Kasumi-1 (cell line): ENCODE measurements at places on chromosomes 2 and 18.
A peak's percentile ranks its signal among the peaks of the same experiment; 100 is the strongest.

DNA sequence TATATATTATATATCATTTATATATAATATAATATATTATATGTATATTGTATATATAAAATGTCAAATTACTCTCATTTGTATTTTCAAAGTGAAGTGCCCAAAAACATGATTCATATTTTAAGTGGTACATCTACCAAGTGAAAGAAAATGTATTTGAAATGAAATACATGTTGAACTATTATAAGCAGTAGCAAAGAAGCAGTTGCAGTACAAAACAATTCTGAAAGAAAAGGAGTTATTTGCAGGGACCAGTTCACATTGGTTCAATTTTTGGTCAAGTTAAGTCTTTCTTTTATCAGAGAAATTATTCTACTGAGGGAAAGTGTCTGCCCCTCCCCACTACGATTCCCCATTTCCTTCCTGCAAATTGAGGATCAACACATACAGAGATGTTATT, 51.9 kb downstream of the APLF start:
- DNase-seq: peak; percentile 30

- no peak for DNase-seq
Measured at GRCh38 chr2:38598991-38599295, 3.8 kb downstream of the HNRNPLL start.

GRCh38 chr2:9905413-9905812, 46.1 kb upstream of the GRHL1 start:
- no peak for DNase-seq

- no peak for DNase-seq
Measured at GRCh38 chr18:48944634-48945033, 6.1 kb downstream of the SMAD7 start.

GRCh38 chr2:99559075-99559662, 69.4 kb upstream of the REV1 start:
- peak; percentile 82 for DNase-seq

DNA sequence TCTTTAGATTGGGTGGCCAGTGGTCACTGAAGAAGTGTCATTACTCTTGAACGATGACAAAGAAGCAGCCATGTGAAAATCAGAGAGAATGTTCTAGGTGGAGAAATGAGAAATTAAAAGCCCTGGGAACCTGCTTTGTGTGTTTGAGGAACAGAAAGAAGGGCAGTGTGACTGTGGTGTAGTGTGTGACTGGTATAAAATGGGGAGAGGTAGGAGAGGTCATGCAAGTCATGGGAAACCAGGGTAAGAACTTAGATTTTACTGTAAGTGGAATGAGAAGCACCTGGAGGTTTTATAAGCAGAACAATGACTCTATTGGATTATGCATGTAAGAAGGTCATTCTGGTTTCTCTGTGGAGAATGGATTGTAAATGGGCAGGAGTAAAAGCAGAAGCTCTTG, 12.2 kb downstream of the ICOS start:
- no peak for DNase-seq

DNA sequence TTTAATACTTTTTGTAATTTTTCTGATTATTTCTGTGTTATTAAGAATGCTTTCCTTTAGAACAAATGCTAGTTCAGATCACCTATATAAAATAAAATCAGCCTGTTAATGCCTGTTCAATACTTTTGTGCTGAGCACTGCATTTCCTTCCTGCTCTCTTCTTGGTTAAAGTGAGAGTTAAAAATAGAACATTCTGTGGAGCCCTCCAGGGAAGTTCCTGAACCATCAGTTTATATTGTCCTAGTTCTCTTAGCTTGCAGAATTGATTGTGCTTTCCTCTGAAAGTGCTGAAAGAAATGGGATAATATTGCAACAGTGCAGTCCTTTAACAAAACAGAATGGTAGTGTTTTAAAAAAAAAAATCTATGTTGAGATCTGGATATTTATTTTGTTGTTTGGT, 74.6 kb upstream of the UBXN4 start:
- DNase-seq: peak; percentile 60

DNA sequence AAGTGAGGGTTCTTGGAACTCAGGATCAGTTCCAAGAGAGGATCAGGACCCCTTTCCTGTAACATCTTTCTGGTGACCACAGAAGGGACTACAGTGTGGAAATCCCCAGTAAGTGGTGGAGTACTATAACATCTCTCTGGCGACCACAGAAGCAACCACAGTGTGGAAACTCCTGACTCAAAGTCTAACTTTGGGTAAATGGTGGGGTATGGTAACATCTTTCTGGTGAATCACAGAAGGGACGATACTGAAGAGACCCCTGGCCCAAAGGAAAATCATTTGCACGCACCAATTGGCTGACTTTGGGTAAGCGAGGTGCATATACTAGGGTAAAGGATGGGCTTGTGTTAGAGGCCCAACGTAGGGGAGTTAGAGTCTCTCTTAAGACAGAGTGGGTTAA, 56.3 kb upstream of the GULP1 start:
- no peak for DNase-seq

DNA sequence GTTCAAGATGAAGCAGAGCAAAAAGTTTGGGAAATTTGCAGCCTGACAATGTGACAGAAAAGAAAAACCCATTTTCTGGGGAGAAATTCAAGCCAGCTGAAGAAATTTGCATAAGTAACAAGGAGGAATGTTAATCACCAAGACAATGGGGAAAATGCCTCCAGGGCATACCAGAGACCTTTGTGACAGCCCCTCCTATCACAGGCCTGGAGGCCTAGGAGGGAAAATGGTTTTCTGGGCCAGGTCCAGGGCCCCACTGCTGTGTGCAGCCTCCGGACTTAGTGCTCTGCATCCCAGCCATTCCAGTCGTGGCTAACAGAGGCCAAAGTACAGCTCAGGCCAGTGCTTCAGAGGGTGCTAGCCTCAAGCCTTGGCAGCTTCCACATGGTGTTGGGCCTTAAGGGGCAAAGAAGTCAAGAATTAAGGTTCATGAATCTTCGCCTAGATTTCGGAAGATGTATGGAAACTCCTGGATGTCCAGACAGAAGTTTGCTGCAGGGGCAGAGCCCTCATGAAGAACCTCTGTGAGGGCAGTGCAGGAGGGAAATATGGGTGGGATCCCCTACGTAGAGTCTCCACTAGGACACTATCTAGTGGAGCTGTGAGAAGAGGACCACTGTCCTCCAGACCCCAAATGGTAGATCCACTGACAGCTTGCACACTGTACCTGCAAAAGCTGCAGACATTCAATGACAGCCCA, 314.1 kb upstream of the TRIB2 start:
- DNase-seq: no peak

DNA sequence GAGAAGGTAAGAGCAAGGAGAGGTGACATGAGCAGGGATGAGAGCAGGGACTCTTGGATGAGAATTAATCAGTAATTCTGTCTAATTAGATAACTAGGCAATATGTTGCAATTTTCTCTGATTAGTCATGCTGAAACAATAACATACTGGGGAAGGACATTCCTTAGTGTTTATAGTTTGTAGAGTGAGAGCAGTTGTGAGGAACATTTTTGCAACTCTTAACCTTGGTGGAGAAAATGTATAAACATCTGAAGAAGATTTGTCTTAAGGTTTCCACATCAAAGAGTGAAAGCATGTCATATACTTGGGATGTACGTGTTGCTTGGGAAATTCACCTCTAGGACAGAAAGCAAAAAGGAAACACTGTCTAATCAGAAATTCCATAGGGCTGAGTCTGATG, 955.4 kb upstream of the FANCL start:
- no peak for DNase-seq

- DNase-seq: no peak
Measured at GRCh38 chr18:28768791-28769768, 592.1 kb upstream of the CDH2 start.

DNA sequence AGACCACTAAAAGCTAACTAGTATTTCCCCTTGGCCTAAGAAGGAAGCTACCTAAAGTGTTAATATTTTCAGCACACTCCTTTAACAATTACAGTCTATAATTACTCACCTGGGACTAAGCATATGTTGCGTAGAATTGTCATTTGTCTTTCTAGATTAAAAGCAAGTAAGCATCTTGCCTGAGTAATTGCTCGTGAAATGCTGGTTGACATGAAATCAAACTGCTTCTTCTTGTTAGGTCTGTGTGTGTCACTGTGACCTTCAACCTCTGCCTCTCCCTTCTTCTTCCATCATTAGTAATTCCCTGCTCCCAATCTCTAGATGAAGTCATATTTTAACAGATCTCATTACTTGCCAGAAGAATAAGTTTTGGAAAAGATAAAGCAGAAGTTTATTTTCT, 212.2 kb downstream of the XIRP2 start:
- no peak for DNase-seq

- DNase-seq: no peak
Measured at GRCh38 chr2:50551868-50552267, 480.1 kb downstream of the NRXN1 start.

GRCh38 chr2:235803028-235803427, 309.2 kb downstream of the AGAP1 start:
- no peak for DNase-seq

GRCh38 chr2:222523783-222524544, 99.6 kb downstream of the SGPP2 start:
- no peak for DNase-seq

DNA sequence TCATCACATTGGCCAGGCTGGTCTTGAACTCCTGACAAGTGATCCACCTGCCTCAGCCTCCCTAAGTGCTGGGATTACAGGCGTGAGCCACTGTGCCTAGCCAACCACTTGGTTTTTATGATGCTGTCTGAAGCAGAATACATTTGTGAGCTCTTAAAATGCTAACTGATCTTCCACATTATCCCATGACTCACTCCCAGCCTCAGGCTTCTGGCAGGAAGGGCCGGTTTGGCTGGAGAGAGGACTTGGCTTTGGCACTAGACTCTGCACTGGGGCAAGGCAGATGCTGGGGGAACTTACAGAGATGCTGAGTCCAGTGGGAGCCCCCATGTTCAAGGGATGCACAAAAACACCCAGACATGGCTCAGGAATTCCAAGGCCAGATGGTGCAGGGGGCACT, 40.5 kb upstream of the SH3BP4 start:
- no peak for DNase-seq

- DNase-seq: no peak
Measured at GRCh38 chr2:121400201-121400600, 115.2 kb upstream of the TFCP2L1 start.

- no peak for DNase-seq
Measured at GRCh38 chr18:51192696-51193095, 4.8 kb downstream of the MEX3C start.

- DNase-seq: peak; percentile 25
Measured at GRCh38 chr2:135043345-135043744, 3.9 kb downstream of the MAP3K19 start.

DNA sequence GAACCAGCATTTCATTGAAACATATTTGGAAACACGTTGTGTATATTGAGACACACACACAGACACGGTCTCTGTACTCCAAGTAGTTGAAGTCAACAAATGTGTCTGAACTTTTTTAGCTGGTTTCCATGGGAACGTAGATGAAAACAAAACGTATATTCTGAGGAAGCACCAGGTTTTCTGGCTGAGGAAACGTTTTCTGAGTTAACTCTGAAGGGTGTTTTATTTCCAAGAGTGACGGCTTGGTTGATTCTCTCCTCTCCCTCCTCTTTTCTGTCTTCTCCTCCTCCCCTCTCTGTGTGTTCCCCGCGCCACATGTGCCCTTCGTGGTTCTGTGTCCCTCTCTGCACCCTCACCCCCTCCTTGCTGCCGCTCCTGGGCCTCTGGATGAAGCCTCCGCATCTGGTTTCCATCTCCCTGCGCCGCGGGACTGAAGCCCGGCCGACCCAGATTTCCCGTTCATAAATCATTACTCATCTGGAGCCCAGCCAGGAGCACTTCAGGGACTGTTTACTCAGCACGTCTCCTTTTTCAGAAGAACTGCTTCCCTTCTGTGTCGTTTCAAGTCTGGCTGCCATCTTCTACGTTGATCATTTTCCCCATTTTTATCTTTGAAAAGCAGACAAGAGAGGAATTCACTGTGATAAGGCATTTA, 122.7 kb downstream of the COL6A3 start:
- no peak for DNase-seq

- no peak for DNase-seq
Measured at GRCh38 chr2:82752396-82752795, 1706.7 kb downstream of the SUCLG1 start.

DNA sequence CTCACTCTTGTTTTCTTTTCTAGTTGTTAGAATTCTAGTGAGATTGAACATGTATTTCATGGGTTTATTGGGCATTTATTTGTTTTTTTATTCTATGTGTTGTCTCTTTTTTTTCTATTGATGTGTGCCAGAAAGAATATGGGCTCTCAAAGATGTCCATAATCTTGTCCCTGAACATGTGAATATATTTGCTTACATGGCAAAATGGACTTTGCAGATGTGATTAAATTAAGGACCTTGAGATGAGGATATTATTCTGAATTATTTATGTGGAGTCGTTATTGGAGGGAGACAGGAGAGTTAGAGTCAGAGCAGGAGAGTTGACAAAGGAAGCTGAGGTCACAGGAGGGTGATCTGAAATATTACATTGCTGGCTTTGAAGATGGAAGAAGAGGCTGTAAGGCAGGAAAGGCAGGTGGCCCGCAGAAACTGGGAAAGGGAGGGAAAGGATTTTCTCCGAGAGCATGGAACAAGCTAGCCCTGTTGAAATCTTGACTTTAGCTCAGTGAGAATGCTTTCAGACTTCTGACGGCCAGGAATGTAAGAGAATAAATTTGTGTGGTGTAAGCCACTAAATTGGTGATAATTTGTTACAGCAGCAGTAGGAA, 82.8 kb downstream of the NABP1 start:
- DNase-seq: no peak

- no peak for DNase-seq
Measured at GRCh38 chr2:67851016-67851415, 211.8 kb downstream of the C1D start.

- DNase-seq: no peak
Measured at GRCh38 chr18:11412811-11413210, 196.6 kb upstream of the SLC35G4 start.

DNA sequence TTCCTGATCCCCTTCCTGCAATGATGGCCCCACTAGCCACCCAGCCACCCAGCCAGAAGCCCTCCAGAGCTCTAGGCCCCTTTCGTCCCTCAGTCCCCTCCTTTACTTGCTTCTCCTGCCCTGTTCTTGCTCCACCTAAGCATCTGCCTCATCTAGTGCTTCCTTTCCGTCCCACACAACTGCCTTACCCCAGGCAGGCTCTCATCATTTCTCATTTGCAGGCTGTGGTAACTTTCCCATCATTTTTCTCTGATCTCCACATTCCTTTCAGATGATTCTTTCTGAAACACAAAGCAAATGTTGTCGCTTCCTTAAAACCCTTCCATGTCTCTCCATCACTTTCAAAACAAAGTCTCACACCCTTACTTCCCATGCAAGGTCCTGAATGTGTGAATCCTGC, 459.8 kb downstream of the METTL4 start:
- DNase-seq: no peak

- DNase-seq: no peak
Measured at GRCh38 chr2:102037681-102038080, 45.9 kb downstream of the IL1R2 start.
